ENCODE measurements at places on chromosomes 2 and 18.
A peak's percentile ranks its signal among the peaks of the same experiment; 100 is the strongest.

DNA sequence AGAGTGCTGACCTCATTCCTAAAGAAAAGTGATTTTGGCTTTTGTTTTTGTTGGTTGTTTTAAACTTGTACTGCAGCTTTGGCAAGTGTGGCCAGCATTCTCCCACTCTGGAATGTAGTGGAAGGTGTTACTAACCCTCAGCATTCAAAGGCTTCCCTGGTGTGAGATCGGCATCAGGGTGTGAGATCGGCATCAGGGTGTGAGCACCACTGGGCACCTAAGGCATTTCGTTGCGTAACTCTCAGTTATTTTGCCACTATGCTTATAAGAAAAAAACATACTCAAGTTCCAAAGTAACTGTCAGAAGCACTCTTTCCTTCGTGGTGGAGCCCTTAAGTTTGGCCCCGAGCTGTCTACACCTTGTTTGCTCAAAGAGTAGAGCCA is 1.7 kb downstream of the CYBRD1 start:
- DNase-seq: no peak

DNA sequence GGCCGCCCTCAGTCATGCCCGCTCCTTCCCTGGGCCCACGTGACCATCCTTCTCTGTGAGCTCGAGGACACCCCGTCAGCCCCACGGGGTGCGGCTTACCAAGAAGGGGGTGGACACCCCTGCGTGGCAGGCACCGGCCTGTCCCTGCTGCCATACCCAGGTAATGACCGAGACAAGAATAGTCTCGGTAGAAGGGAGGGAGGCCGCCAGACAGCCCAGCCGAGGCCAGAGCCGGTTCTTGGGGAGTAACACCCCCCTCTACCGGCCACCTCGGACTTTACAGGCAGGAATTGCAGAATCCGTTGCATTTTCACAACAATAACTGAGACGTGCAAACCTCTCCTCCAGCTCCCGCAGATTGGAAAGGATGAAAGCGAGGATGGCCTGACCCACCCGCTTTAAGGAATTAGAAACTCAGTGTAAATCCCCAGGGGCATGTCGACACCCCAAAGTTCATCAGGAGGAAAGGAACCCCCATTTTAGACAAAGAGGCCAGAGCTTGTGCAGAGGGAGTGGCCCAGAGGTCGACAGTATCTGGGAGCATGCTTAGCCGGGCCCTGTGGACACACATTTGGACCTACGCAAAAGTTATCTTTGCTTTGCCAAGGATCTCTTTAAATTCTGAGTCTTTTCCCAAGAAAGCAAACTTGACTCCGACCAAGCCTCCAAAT is 60.1 kb upstream of the GLI2 start:
- DNase-seq: peak; percentile 67

DNA sequence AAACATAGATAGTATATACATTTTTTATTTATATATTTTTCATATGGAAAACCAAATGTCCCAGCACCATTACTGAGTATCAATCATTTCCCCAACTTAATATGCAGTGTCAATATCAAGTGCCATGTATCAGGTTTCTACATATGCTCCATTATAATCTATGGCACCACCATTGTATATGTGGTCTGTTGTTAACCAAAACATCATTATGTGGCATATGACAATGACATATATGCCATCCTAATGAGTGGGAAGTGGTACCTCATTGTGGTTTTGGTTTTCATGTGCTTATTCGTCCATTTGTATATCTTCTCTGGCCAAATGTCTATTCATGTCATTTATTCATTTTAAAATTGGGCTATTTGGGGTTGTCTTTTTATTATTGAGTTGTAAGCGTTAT is 9.2 kb downstream of the PTPN18 start:
- no peak for DNase-seq

- DNase-seq: no peak
Observed at GRCh38 chr18:32896776-32897547, 124.1 kb upstream of the KLHL14 start.

DNA sequence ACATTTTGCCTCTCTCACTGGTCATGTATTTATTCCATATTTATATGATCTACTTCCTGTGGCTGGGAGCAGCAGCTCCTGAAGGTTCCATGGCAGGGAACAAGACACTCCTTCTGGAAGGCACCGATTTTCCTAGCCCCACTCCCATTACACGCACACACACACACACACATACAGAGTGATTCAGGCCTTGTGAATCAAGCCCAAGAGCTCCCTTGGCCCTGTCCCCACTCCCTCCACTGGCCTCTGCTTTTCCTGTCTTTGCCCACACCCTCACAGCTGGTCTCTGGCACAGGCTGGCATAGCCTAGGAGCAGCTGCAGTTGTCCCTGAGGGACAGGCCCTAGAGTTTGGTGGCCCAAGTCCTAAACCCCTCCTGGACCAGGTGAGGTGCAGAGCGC is 201.7 kb downstream of the NAPG start:
- no peak for DNase-seq

- DNase-seq: no peak
Observed at GRCh38 chr2:95382686-95383634, 19.5 kb upstream of the FAHD2A start.

GRCh38 chr2:161150704-161151103 is 9.5 kb upstream of the TANK start:
- no peak for DNase-seq

DNA sequence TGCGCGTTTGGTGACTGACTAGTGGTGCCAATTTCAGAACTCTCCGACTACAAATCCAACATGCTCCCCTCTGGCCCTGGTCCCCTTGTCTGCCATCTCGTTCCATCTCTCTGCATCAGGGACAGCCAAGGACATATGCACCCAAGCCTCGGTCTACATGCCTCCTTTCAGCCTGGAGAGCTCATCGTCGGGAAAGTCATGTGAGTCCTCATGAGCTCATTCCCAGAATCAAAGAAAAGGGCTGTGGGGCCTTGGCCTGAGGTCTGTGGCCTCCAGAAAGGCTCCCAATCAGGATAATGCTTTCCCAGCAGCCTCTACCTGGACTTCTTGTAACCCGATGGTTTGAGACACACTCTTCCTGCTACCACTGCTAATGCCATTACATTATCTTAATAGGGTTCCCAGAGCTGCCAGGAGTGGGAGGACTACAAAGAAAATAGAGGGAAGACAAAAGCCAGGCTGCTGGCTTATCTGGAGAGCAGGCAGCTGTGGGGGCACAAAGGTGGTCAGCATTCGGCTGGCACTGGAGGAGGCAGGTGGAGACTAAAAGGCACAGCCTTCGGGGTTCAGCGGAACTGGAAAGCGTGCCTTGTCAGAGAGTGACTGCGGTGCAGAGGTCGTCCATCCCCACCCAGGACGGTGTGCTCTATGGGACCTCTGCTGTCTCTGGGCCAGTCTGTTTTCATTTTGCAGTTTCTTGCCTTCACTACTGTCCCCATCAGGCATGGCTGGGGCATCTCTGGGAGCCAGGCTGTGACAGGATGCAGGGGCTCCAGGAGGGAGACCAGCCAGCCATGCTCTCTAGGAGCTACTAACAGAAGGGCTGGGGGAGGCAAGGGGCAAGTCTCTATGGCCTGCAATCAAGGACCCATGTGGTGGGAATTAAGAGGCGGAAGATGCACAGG is 104.4 kb upstream of the SMAD2 start:
- DNase-seq: no peak

- no peak for DNase-seq
Observed at GRCh38 chr2:171174075-171174474, 13.4 kb upstream of the TLK1 start.

DNA sequence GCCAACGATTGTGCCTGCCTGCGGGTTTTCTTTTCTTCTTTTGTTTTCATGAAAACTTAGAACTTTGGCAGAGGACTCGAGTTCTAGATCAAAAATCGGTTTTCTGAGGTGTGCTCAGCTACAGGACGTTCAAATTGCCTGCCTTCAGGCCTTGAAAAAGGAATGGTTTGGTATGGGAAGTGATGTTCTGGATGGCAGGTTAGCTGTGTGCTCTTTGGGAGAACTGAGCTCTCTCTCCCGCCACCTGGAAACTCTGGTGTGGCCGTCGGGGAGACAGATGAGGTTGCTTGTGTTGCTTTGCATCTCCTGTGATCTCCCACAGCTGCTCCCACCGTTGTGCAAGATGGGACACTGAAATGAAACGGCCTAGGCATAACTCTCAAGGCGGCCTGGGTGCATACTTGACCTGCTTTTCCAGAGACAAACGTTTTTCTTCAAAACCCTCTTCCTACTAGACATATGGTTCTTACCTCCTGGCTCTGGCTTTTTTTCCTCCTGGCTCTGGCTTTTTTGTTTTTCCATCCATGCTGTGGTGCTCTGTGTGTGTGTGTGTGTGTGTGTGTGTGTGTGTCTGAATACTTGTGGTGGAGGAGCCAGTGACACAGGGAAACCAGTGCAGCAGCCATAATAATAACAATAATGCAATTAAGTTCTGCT is 2.0 kb downstream of the FMNL2 start:
- no peak for DNase-seq

GRCh38 chr2:161419638-161420190 is 3.6 kb downstream of the TBR1 start:
- no peak for DNase-seq

- DNase-seq: no peak
Observed at GRCh38 chr18:63157293-63158011, 162.1 kb downstream of the BCL2 start.

DNA sequence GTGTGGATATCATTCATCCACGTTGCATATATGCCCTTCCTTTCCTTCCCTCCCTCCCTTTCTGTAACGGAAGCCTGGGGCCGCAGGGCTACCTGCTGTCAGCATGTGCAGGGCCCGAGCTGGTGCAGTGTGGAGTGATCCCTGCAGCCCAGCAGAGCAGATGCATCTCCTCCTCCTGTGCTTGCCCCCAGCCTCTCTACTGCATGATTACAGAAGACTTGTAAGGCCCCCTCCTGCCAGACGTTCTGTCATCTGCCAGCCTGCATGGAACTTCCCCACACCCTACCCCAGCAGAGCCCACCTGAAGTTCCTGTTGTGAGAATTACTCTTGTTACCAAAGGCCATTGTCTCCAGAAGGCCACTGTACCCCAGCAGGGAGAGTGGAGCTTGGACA is 67.5 kb upstream of the FOSL2 start:
- DNase-seq: no peak

GRCh38 chr2:156663757-156664409 is 227.7 kb downstream of the GPD2 start:
- DNase-seq: no peak

DNA sequence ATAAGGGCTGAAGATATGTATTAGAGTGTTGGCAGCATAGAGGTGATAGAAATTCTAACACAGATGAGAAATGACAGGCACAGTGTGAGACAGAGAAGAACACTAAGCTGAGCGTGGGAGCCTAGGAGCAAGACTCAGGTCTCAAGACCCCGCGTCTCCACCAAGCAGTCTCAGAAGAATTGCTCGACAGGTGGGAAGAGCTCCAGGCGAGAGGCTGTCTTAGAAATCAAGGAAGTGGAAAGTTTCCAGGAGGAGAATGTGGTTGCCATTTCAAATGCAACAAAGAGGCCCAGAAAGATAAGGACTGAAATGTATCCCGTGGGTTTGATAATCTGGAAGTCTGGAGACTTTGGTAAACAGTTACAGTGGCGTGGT is 31.5 kb upstream of the CAB39 start:
- DNase-seq: no peak

DNA sequence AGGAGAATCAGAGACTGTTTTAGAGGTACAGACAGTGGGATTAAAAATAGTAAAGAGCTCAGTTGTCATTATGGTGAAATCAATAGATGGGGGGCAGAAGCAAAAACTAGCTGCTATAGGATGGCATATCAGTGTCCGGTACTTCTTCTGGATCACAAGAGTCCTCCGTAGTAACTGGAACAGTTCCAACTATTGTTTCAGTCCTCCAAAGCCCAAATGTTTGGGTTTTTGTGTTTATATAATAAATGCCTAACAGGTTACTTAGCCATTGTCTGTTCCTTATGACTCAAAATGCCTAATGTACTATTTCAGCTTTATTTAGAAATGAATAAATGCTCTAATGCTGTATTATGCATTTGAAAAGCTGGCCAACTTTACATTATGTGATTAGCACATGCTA is 401.2 kb downstream of the PTH2R start:
- DNase-seq: no peak

DNA sequence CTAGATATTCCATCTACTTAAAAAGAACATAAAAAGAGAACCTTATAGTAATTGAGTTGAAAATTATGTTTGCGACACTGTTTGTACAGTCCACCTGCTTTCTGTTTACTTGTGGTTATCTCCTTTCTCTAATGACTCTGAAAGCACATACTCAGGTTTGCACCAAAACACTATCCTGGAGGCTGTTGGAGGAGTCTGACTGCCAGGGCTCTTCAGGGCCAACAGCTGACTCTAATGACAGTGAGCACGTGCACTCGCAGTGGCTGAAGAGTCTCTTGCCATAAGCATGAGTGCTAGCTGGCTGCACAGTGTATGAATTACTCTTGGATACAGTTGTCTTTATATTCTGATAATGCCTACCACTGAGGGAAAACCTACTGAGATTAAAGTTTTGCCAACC is 16.7 kb upstream of the GLS start:
- DNase-seq: no peak

DNA sequence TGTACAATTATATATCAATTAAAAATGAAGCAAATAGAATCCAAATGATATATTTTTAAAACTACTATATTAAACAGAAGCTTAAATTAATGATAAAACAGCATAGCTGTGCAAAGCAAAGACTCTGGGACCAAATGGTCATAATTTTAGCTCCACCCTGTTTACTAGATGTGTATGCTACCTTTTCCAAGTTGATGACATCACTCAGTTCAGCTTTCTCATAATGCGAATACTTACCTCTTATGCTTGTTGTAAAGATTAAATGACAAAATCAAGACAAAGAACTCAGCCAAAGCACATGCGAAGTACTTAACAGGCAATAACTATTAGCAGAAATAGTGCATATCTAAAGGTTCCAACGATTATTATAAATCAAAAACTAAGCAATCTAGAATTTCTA is 51.6 kb downstream of the LNPK start:
- DNase-seq: no peak

- DNase-seq: no peak
Observed at GRCh38 chr18:34710458-34710914, 388 bp downstream of the DTNA start.

DNA sequence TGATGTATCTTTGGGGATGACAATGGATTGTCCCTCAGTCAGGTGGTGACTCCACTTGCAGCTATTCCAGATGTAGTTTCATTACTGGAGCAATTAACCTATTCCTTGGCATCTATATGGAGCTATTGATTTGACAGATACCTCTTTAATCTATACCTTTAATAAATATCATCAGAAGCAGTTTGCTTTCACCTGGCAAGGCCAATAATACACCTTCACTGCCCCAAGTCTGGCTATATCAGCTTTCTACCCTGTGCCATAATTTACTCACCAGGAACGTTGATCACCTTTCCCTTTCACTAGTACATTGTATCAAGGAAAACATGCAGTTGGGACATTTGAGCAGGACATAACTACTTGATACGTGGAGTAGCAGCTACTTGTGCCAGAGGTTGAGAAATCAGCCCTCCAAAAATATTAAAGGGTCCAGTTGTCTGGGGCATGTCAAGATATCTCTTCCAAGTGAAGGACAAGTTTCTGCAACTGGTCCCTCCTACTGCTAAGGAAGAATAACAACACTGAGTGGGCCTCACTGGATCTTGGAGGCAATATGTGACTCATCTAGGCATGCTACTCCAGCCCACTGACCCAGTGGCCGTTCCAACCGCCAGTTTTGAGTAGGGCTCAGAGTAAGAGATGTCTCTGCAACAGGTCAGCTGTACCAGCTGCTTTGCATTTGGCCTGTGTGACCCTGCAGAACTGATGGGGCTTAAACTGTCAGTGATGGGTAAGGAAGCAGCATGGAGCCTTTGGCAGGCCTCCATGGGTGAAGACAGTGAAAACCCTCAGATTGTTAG is 67.0 kb downstream of the PSMG2 start:
- DNase-seq: no peak

Measured in progenitor cell of endocrine pancreas (in vitro differentiated cells).